ENCODE measurements at places on chromosomes 12 and 14.
A peak's percentile ranks its signal among the peaks of the same experiment; 100 is the strongest.

- no peak for DNase-seq
These were observed 11.5 kb downstream of the SETD1B start for GRCh38 chr12:121815263-121815662.

DNA sequence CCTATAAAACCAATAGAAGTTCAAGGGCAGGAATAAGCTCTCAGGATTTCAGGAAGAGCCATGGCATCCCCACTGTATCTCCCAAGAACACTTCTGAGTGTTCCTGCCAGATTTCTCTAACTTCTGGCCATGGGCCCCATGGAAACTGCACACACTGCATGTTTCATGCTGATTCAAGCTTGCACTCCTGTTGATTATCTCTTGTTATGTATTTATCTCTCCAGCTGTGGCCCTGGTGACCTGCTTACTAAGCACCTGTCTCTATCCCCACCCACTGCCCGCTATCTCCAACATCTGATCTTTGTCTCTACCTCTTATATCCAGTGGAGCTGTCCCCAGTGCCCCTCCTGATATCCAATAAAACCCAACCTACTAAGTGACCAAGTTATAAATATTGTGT lies 285.3 kb downstream of the PDZRN4 start:
- DNase-seq: no peak

- DNase-seq: no peak
These were observed 27.5 kb downstream of the KLRK1 start for GRCh38 chr12:10362325-10362724.

DNA sequence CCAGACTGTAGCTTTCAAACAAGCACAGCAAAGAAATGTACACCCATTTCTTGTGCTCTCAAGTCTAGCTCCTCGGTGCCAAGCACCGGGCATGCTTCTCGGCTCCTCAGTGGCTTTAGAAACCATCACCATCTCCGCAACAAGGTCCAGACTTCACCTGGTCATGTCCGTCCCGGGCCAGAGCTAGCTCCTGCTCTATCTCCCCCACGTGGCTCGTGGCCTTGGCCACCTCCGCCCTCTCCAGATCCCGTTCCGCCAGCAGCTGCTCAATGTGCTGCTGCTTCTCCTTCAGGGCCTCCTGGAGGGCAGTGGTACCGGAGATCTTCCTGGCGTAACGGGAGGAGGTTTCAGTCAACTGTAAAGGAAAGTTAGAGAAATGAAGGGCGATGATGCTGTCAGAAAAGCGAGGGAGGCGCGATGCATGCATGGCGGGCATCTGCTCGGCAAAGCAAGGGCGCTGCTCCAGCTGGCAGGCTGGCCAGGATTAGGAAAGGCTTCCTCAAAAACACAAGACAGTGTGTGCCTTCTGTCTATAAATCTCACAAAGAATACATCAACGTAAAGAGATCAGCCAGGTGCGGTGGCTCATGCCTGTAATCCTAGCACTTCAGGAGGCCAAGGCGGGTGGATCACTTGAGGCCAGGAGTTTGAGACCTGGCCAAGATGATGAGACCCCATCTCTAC lies 67.4 kb downstream of the CLIP1 start:
- no peak for DNase-seq

- no peak for DNase-seq
These were observed 10.7 kb downstream of the FGF6 start for GRCh38 chr12:4434706-4435425.

DNA sequence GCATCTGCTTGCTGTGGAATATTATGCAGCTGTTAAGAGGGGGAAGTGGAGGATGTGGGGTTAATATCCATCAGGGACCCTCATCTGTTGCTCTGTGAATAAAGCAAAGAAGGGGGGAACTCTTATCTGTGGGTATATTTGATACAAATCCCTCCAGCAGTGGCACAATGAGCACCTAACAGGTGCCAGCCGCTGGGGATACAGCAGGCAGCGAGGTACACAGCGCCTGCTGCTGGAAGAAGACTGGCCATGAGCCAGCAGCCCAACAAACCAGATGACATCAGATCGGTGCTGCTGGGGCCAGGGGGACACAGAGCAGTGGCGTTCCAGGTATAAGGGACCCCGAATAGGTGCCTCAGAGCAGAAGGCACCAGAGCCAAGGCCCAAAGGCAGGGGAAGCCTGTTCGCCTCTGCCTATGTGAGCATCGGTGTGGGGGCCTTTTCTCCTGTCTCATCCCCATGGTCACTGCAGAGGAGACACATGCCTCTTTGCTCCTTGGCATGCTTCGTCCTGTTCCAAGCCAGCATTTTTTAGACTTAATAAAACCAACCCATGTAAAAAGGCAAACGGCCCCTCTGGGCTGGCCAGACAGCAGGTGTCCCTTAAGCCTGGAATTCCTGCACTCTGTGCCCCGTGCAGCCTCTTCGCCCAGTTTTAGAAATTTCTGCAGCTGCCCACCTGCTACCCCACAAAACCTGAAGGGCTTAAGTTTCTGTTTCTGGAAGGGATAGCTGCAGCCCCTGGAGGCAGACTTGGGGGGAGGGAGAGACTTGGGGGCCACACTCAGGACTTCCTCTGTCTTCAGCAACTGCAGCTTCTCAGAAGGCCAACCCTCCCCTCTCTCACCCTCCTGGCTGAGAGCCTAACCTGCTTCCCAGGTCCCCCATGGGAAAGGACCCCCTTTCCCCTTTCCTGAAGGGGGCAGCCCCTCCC lies 1.6 kb upstream of the CKB start:
- DNase-seq: no peak

- DNase-seq: no peak
These were observed 158.4 kb downstream of the PPM1H start for GRCh38 chr12:62776575-62776974.

DNA sequence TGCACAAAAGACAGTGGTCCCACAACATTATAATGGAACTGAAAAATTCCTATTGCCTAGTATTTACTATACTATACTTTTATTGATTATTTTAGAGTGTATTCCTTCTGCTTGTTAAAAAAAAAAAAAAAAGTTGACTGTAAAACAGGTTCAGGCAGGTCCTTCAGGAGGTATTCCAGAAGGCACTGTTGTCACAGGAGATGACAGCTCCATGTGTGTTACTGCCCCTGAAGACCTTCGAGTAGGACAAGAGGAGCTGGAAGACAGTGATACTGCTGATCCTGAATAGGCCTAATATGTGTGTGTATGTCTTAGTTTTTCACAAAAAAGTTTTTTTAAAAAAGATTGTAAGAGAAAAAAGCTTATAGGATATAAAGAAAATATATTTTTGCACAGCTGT lies 12.3 kb downstream of the UBE2N start:
- no peak for DNase-seq

GRCh38 chr14:102213984-102214658 lies 74.4 kb downstream of the WDR20 start:
- no peak for DNase-seq

DNA sequence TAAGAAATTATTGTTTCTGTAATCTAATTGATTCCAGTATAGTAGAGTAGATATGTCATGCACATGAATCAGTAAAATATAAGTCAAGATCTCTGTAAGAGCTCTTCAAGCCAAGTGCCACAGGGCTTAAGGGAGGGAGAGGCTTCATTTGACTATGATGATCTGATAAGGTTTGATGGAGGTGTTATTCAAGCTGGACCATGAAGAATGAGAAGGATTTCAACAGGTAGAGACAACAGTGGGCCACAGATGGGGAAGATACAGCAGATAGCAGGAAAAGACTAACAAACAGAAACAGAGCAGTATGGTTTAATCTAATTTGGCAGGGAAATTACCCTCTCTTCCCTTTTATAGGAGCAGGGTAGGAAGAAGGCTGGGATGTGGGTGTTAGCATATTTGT lies 40.6 kb upstream of the FKBP4 start:
- no peak for DNase-seq

DNA sequence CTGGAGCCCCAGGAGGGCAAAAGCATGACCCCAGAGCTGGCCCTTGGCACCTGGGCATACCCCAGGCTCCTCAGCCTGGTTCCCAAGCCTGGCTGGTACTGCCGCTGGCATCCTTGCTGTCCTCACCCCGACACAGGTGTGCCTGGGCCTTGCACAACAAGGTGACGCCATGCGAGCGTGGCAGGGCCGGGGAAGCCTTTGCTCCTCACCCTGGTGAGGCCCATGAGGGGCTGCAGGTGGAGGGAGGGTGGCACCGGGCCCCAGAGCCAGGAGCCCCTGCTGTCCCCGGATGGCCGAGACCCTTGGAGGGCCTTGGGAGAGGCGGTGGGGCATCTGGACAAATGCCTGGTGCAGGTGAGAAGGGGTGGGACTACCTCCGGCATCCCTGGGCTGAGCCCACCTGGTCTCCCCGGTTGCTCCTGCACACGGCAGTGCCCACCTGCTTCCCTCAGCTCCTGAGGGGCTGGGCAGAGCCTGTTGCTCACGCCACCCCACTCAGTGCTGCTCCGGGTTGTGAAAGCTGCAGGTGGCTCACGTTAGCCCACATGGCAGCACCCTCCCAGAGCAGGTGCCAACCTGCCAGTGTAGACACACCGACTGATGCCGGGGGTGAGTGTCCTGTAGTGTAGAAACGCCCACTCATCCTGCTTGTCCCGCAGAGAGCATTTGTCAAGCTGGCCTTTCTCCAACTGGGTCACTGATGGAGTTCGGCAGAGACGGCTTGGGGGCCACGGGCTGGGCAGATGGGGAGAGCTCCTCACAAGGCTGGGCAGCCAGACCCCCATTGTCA lies 24.6 kb upstream of the KIF26A start:
- no peak for DNase-seq

- no peak for DNase-seq
These were observed 107.4 kb downstream of the TSHR start for GRCh38 chr14:81062816-81063215.

DNA sequence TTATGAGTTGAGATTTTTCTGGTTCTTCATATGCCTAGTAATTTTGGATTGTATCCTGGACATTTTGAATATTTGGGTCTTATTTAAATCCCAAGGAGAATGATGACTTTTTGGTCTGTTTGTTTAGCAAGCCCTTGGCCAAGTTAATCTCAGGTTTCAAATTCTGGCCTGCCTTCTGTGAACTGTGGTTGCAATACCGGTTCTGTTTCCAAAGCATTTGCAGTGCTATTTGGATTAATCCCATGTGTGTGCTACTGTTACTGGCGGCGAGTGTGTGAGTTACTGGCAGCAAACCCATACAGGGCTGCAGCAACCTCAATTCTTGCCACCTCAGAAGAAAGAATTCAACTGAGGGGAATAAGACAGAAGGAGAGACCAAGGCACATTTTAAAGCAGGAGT lies 51.1 kb downstream of the TMEM260 start:
- peak; percentile 79 for DNase-seq

DNA sequence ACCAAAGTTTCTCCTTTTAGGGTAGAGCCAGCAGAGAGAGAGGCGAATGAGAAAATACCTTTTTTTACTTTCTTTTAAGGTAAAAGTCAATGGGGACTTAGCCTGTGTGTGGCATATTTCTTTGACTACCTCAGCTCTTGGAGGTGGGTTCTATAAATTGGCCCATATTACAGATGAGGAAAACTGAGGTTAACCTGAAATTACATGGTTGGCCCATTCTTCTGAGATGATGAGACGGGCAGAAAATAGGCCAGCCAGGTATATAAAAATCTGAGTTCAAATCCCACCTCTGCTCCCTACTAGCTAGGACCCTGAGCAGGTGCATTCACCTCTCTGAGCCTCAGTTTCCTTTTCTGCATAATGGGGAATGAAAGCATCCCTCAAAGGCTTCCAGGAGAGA lies 22.4 kb downstream of the LHX5 start:
- DNase-seq: no peak

- DNase-seq: no peak
These were observed 5.0 kb upstream of the SLC4A8 start for GRCh38 chr12:51419425-51420193.
